Transverse colon (tissue), 4 donors: ENCODE measurements at places on chromosomes 4 and X. TPM values are rescaled to one million over a fixed set of nuclear protein-coding genes. Genes with fewer than 3 reads are reported as not detected.

DNA sequence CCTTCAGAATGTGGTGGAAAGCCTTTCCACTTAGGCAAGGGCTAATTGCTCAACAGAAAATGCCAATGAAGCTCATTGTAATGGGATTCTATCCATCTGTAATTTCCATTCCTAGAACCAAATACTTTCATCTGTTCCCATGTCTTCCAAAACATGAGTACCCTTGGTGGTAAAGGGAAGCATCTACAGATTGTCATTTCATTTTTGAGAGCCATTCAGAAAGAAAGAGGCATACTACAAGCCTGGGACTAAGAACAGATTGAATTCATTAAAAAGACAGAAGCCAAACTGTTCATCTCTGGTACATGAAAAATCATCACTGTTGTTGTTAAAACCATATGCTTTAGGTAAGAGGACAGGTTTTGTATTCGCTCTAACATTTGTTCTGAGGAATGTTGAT lies 43.6 kb upstream of the DCTD start:
- DNase-seq: no peak

- no peak for DNase-seq
Observed at GRCh38 chr4:139791681-139792080, 126.1 kb downstream of the MGST2 start.

GRCh38 chrX:104864296-104864695 lies 298.3 kb downstream of the IL1RAPL2 start:
- no peak for DNase-seq

DNA sequence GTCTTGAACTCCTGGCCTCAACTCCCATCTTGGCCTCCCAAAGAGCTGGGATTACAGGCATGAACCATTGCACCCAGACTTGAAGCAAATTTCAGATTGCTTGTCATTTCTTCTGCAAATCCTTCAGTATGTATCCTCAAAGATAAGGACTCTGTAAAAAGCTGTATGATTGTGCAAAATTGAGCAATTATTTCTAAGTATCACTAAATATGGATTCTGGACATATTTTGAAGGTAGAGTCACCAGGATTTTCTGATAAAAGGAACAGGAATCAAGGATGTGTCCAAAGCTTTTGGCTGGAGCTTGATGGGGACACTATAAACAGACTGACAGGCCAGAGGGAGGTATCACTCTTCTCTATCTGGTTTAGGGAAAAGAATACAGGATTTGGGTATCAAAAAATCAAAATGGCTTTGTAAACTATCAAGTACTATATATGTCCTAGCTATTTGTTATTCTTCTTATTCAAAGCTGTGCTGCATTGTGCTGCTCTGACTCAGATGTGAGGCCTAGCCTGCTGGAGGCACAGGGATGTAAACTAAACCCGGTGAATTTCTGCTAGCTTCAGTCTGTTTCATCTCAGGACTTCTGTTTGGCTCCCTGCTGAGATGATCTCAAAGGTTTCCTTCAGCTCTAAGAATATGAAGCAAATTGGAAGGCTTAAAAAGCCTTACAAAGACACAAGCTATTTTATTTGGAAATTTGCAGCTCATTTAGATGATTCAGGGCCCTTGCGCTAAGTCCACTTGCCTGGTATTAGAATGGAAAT lies 8.3 kb downstream of the RPS4X start:
- no peak for DNase-seq

Gene CTAG1B
- not detected for total RNA-seq

Gene ATP10D
- total RNA-seq: 7.9 TPM

Gene DIAPH2
- 39.5 TPM for total RNA-seq

DNA sequence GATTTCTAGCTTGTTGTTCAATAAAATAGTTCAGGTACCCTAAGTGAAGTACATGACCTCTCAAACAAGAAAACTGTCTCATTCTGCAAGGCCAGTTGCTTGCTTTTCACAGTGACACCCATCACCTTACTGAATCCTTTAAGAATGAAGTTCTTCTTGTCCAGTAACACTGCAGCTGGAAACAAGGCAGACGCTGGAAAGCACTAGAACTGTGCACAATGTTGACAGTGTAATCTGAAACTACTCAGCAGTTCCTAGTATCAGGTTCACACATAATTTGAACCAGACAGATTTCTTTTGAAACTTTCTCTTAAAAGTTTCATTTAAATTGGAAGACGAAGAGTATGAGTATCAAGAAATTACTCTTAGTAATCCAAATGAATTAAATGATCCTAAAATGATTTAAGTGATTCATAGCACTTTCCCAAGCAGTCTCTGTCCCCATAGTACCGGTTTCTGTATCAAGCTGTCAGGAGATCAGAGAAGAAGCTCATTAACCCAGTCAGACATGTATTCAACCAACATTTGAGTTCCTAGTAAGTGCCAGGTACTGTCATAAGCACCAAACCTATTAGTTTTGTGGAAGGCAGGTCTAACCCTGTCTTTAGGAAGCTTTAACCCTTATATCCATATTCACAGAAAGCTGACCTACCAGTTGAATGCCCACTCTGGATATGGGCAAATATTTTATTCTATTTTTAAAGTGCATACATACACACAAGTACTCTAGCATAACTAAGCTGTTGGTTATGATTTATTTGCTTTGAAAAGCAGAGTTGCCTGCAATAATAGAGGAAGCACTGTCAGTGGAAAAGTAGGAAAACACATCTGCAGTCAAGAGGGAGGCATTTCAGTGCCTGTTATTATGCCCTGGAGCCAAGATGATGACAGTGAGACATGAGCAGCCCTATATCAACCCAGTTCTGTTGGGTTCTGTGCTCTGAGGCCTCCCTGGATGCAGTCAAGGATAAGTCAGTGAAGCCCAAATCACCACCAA lies 63.6 kb downstream of the PALLD start:
- DNase-seq: no peak

DNA sequence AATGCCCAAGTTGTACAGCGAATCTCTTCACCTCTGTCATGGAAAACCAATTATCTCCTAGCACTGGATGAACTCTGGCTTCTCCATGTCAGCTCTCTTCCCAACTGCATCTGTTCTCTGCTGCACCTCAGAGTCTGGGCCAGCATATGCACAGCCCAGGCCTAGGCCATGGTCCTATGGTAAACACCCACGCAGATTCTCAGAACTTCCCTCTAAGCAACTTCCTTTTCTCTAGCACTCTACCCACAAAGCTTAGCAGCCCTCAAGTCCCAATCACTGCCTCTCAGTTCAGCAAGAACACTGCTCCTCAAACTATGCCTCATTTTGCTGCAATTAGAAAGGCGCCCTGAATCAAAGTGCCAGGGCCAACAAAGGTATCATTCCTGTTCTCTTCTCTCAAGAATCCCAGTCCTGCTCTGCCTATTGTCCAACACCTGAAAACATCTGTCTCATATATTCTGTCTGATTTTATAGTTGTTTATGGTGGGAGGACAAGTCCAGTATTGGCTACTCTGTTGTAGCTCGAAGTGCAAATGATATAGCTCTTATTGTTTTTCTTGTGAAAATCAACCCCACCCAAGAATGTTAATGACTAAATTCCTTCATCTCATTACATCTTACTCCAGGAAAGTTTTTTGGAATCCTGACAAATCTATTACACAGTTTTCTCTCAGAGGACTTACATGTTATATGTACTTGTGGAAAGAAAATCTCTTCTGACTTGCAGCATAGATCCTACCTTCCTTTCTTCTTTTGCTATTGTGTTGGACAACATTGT lies 85.4 kb downstream of the DCHS2 start:
- no peak for DNase-seq

DNA sequence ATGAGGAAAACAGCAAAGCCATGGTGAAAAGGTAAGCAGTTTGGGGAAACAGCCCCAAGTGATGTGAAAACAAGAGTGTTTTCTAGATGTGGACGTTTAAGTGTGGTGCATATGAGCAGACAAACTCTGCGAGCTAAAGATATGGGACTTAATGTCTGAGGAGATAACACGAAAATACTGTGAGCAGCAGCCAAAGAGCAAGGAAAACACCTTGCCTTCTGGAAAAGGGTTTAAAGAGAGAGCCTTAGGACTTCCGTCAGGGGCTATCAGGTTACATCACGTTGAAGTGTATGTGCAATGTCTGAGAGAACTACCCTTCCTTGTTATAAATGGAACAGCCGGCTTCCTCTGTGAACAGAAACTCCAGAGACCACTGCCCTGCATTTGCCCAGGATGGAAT lies 54.2 kb downstream of the LEF1 start:
- no peak for DNase-seq

Gene FGF5
- 4.1 TPM for total RNA-seq

Gene CHRNA9
- total RNA-seq: not detected

GRCh38 chr4:165115301-165115700 lies 2.6 kb upstream of the TMEM192 start:
- DNase-seq: no peak

Gene HSFX3
- not detected for total RNA-seq

DNA sequence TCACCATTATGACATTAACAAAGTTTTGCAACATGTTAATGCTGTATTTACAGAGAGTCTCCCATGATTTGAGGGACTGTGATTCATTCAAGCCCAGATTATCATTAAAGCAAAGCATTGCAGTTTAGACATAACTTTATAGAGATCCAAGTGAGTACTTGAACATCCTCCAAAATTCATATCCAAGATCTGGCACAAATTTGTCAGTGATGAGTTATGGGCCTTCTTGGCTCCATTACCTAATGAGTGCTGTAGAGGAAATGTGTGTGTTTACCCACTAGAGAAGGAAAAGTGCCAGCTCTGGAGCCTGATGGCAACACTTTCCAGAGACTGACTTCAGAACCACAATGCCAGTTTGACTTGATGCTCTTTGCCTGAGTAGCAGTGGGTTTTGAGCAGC lies 432.3 kb downstream of the GALNTL6 start:
- DNase-seq: no peak

DNA sequence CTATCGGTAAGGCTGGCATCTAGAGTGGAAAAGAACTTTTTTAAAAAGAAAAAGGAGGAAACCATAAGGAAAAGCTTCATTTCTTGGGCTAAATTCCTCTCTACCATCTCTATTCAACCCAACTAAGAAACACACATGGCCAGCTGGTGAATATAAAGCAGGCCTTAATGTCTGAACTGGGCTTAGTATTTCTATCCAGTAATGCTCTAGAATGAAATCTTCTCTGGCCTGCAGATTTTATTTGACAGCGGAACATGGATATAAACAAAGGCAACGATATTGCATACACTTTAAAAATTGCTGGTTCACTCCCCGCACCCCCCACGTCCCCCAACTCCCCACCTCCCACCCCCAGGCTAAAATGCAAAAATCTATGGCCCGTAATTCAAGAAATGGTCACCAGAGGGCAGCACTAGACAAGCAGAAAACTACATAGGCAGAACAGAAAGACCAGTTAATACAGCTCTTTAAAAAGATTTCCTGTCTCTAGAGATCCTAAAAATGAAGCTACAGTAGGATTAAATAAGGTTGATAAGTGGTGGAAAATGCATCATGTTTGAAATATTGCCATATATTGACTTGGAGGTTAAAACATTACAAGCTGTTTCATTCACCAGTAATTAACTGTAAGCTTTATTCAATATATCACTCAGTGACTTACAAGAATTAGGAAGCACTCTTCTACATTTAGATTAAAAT lies 155.2 kb upstream of the GALNT7 start:
- DNase-seq: peak; percentile 36

GRCh38 chr4:1200425-1201035 lies 28.1 kb upstream of the SPON2 start:
- peak; percentile 71 for DNase-seq

Gene CLTRN
- not detected for total RNA-seq

DNA sequence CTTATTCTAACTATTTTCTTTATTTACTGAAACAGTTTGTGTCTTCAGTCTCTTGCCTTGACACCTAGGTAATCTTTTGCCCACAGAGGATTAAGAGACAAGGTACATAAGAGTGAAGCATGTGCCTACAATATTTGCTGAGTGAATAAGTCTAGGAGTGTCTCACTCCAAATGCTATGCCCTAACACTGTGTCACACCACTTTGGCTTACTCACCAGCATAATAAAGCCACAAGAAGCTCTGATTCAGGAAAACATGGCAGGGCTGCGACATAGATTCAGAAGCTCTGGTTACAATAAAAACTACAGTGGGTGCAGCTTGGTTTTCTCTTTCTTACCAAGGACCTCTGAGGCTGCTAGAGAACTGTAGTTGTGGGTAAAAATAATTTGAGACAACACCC lies 127.1 kb downstream of the RBM46 start:
- no peak for DNase-seq

DNA sequence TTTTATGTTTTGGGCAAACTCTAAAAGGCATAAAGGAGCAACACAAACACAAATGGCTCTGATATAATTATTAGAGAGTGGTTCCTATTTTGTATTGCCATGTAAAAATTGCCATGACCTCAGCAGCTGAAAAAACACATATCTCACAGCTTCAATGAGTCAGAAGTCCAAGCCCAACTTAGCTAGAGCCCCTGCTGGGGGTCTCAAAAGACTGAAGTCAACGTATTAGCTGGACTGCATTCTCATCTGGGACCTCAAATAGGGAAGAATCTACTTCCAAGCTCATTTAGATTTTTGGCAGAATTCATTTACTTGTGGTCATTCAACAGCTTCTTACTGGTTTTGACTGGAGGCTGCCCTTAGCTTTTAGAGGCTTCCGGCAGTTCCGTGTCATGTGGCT lies 47.4 kb downstream of the FREM3 start:
- no peak for DNase-seq

DNA sequence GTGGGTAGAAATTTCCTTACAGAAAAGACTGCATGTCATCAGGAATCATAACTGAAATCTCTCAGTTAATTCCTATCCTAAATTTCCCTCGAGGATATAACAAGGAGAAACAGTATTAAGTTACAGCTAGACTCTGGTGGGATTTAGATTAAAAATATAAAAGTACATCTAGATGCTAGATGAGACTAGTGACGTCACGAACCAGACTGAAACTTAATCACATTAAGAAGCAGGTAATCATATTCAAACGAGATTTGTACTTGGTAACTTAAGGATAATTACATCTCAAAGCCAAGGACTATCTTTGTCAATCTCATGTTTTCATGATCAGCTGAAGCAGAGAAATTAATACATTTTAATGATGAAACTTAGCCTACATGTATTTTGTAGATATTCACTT lies 130.6 kb downstream of the MTNR1A start:
- no peak for DNase-seq

- DNase-seq: no peak
Observed at GRCh38 chr4:24174602-24175001, 284.8 kb upstream of the PPARGC1A start.
